ENCODE measurements at places on chromosomes 1 and 21.

- no peak for DNase-seq
These were observed 3.3 kb upstream of the SSBP3 start for GRCh38 chr1:54409156-54410142.

GRCh38 chr1:55147524-55147923, 67.6 kb downstream of the USP24 start:
- DNase-seq, result no peak

DNA sequence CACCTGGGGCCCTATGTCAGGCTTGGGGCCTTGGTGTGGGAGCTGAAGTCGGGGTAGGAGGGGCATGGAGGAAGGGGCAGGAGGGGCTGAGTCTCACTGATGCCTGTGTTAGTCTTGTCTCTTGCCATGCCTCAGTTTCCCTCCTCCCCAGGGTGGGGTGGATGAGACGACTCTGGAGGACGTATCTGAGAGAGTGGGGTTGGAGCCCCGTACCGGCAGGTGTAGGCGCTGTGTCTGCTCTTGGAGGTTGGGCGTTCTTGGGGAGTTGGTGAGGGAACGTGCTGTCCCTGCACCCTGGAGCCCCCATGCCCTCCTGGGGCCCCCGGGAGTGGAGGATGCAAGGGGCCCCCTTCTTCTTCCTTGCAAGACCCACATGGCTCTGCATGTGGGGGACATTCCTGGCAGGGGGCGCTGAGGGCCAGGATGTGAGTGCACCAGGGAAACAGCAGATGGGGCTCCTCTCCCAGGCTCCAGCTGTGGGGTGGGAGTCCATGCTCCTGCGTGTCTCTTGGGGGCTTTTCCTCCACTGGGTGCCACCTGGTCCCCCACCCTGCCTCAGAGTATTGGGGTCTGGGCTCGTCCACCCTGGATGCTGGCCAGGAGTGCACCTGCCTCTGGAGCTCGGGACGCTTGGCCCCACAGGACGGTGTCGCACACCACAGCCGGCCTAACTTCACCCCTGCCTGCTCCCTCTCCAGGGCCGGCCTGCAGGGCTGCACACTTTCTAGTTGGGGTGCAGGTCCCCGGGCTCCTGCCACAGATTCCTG, 1.4 kb upstream of the TNFRSF14 start:
- peak; percentile 59 for DNase-seq

- DNase-seq, result no peak
These were observed 993 bp upstream of the DSCAM start for GRCh38 chr21:40847951-40848350.

DNA sequence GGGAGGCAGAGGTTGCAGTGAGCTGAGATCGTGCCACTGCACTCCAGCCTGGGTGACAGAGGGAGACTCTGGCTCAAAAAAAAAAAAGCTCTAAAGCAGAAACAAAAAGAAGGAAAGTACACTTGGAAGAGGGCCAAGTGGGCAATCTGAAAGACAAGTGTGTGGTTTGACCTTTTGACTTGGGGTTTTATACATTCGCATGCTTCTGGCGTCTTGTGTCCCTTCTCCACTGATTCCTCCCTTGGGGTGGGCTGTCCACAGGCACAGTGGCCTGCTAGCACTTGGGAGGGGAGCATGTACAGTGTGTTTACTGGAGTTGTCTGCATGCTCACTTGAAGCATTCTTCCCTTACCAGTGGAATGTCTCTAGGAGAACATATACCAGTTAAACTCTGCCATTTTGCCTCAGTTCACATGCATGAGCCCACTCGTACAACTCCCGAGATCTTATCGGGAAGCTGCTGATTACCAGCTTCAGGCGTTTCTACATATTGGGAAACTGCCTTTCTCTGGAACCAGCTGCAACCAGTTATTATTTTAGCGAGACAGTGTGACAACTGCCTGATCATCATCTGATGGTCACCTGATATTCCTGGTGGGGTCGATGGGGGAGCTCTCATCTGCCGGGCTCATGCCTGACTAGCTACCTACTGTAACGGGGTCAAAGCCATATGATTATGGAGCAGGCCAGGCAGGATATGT, 113.5 kb upstream of the ZNF678 start:
- DNase-seq, result no peak

- no peak for DNase-seq
These were observed 58.3 kb upstream of the LYST start for GRCh38 chr1:235925016-235925415.

GRCh38 chr1:41578712-41579335, 94.3 kb upstream of the EDN2 start:
- DNase-seq, result no peak

GRCh38 chr1:77565321-77565720, 117.1 kb downstream of the ZZZ3 start:
- DNase-seq, result no peak

DNA sequence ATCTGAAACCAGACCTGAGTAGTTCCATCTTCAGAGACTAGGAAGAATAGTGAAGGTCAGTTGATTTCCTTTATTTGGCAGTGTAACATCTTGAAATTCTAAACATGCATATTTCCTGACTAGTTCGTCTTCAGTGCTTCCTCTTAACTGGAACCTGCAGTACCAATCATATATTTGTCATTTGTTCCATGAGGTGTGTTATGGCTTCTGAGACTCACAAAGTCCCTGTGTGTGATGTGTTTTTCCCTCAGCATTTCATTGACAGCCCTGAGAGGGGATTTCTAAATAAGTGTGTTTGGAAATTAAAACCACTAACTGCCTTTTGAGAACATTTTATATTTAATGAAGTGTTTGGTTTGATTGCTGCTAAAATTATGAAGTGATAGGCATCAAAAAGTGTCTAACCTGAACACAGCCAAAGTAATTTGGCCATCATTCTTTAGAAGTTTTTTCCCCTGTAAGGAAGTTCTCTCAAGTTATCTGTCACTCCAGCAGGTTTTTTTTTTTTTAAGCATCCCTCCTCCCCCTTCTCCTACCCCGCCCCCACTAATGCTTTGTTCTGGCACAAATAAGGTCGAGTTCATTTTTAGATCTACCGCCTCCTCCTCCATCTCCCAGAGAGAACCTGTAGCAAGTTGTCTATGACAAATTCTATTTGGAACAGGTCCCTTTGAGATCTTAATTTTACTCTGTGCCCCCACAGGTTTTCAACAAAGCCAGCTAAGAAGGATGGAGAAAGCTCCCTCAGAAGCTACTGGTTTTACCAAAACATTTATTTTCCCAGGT, 61.4 kb downstream of the TMEM200B start:
- no peak for DNase-seq

DNA sequence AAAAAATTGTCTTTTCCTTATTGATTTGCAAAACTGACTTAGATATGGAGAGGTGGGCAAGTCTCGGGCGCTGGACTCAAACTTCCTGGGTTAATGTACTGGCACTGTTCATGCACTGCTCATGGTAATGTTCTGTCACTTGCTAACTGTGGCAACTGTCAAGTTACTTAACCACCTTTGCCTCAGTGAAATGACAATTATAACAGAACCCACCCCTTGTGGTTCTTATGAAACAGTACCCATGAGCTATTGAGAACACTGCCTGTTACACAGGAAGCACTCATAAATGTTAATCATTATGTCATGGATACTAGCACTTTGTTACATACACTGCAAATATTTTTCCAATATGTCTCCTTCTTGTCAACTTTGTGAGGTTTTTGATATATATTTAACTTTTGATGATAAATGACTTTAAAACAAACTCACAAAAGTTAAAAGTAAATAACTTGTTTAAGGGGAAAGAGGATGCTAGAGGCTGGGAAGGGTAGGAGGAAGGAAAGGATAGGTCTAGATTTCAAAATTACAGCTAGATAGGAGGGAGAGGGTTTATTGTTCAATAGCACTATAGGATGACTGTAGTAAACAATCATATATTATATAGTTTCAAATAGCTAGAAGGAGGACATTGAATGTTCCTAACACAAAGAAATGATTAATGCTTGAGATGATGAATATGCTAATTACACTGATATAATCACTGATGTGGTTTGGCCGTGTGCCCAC, 342.5 kb downstream of the ADGRL2 start:
- DNase-seq, result no peak

GRCh38 chr1:204358605-204359004, 1.1 kb downstream of the PLEKHA6 start:
- DNase-seq, result peak; percentile 27

- no peak for DNase-seq
These were observed 3.2 kb upstream of the NPL start for GRCh38 chr1:182786223-182786994.

DNA sequence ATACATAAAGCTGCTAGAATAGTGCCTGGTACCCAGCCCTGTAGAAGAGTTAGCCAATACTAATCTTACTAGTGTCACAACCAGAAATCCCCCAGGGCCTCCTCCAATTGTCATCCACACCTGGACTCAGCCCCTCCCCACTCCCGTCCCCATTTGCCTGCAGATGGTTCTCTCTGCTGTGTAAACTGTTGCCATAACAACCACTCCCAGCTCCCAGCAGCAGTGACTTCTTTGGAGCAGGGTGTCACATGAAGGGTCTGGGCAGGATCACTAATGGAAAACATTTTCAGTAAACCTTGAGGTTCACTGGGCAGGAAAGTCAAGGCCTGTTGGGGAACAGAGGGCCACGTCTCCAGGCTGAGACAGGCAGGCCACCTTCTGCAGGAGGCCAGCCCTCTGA, 126.0 kb upstream of the IPO9 start:
- DNase-seq, result peak; percentile 98

DNA sequence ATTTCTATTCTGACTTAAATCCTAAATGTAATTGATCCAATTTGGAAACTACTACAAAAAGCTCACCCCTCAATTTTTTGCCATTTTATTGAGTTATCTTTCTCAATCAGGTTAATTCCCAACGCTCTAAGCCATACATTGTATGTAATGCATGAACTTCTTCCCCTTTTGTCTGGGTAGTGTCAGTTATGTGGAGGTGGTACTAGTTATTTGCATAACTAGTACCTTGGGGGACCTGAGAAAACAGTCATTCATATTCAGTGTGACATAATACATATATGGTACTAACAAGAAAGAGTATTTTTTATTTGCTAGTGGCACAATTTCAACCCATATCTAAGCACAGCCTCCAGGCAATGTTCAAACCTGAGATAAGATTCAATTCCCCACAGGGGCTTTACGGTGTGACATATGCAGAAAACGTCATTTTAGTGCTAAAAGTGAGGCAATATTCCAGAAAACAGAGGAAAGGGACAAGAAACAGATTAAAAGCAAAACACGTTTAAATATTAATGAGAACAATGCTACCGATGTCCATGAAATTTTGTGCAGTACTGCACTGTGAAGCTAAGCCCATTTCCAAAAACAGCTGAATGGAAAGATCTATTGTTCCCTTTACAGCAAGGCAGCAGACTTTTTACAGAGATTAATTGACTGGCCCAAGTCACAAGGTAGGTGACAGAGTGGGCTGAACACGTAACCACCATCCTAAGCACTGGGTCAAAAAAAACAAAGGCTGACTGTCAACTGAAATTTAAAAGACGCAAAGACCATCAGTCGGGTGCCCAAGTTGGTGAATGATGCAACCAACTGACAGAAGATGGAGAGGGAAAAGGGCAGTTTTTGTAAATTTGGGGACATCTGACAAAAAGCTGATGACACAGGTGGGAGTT, 1.4 kb downstream of the HLCS start:
- DNase-seq, result no peak

DNA sequence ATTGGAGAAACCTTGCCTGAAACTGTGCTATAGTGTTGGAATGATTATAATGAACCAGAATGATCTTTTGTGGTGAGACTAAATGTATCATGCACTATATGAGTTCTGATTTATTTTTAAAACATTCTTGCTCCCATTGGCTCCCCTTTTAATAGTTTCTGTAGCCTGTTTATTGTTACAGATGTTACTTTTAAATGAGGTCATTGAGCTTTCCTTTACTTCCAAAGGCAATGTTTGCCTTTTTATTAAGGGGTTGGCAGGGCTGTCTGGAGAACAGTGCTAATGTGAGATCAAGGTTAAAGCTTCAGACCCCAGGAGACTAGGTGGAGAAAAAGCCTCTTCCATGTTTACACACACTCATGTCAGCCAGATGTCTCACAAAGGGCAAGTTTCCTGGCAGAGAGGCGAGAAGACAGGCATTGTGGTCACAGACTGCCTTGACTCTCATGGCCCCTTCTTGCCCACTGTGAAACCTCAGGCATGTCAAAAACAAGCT, 120.6 kb upstream of the RAVER2 start:
- DNase-seq, result peak; percentile 28

DNA sequence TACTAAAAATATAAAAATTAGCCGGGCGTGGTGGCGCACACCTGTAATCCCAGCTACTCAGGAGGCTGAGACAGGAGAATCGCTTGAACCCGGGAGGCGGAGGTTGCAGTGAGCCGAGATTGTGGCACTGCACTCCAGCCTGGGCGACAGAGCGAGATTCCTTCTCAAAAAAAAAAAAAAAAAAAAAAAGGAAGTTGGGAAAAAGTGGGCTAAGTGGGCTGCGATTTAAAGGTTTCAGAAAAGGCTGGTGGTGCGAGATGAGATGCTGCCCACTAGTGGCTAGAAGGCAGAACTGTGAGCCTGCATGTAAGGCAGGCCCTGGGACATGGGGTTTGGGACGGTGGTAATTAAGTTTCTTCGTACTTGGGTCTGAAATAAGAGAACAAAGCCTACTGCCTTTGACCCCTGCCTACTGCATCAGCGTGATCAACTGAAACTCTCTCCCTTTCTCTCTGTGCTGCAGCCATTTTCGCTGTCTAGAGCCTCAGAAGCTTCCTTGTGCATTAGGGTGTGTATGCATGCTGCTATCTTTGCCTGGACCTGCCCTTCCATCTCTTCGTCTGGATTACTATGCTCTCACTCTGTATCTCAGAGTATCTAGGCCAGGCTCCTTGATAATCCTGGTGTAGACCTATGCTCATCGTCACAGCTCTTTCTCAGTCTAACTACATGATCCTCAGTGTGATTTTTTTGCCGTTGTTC, 12.4 kb downstream of the FMOD start:
- DNase-seq, result peak; percentile 53

DNA sequence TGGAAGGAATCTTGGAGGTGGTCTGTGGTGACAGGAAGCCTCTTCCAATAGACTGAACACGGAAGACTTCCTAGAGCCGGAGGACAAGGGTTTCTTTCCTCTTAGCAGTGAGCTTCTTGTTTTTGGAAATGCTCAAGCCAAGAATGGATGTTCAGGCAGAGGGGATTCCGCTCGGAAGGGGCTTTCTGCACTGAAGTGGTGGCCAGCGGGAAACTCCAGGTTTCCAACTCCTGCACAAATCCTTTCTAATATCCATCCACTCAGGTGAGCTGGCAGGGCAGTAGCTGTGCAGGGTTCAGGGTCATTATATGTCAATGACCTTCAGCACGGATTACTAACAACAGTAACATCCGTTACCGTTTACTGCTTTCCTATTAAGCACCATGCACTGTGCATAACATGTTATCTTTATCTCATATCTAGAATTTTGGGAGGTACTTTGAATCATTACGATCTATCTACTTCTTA, 573 bp upstream of the CPT2 start:
- no peak for DNase-seq

- no peak for DNase-seq
These were observed 178.7 kb downstream of the TNR start for GRCh38 chr1:175564723-175565122.

All from NCI-H2171 (cell line).